CD4-positive, alpha-beta T cell treated with Interferon gamma for 1 hour (primary cell): ENCODE measurements at places on chromosomes 5 and 9.

DNA sequence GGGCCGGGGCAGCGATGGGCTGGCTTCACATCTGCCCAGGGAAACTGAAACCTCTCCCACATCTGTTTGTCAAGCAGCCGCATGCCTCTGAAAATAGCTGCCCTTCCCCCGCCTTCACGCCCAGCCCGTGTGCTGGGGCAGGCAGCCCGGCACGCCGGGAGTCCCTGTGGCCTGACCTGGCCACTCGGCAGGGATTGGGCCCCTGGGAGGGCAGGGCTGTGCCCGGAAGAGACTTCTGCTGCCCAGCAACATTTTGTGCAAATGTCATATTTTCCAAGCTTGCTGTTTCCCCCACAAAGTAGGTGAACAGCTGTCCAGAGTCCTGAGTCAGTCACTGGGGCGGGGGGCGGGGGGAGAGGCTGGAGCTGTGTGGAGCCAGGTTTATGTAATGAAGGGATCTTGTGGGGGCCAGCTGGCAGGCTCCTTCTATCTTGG lies 8.2 kb downstream of the COL27A1 start:
- DNase-seq = no peak

GRCh38 chr5:7849681-7850394 lies 1.1 kb downstream of the CFAP90 start:
- no peak for DNase-seq

DNA sequence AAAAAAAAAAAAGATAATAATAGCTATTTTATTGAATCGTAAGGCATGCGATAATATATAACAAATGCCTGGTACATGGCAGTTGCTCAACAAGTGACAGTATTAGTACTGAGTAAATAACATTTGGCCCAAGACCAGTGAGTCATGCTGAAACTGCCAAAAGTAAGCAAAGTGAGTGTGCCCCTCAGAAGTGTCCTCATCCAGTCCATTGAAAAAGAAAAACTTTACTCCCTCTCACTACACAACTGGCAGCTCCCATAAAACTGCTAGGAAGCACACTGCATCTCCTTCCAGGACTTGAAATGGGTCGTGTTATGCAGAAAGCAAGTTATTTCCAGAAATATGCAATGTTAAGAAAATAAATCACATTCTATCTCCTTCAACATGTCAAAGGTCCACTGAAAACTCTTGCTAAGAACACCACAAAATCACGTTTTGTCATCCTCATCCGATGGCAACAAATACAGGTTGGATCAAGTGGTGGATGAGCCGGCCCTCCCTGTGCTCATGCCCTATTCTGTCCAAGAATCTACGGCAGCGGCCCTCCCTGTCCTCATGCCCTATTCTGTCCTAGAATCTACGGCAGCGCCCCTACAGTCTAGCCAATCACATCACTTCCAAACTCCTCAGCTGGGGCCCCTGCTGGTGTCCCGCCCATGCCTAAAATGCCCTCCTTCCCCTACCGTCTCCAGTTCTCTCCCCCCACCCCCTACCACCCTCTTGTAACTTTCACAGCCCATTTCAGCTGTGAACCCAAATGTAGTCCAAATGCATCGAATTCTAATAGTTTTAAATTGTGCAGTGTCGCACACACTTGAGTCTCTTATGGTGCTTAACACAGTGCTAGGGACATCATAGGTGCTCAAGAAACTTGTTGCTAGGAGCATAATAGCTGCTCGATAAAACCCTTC lies 12.5 kb downstream of the PTCH1 start:
- DNase-seq = no peak

- no peak for DNase-seq
Observed at GRCh38 chr9:2414465-2414864, 207.1 kb upstream of the VLDLR start.

- DNase-seq = no peak
Observed at GRCh38 chr9:90038763-90039162, 434.0 kb downstream of the GADD45G start.

GRCh38 chr5:119322312-119322947 lies 33.4 kb upstream of the TNFAIP8 start:
- no peak for DNase-seq

- no peak for DNase-seq
Observed at GRCh38 chr9:36401164-36401740, 1.2 kb upstream of the RNF38 start.

DNA sequence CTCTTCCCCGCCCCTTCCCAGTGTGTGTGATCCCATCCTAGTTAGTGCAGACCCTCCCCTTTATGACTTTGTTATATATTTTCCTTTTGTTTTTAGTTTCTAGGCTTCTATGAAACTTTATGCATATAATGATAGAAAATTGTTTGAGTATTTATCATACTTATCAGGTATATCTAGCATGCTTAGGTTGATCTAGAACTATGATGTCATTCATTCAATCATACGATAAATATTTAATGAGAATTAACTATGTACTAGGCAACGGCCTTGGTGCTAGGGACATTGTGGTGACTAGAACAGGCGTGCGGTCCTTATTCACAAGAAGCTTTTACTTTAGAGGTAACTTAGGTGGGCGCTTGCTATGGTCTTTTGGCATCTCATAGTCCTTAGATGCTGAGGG lies 13.6 kb upstream of the ANKRD55 start:
- DNase-seq = no peak

- DNase-seq = no peak
Observed at GRCh38 chr9:114761523-114761922, 44.3 kb downstream of the TNFSF15 start.

GRCh38 chr5:174086751-174087150 lies 41.2 kb downstream of the NSG2 start:
- no peak for DNase-seq

- DNase-seq = no peak
Observed at GRCh38 chr9:136451221-136451877, 11.7 kb upstream of the INPP5E start.

DNA sequence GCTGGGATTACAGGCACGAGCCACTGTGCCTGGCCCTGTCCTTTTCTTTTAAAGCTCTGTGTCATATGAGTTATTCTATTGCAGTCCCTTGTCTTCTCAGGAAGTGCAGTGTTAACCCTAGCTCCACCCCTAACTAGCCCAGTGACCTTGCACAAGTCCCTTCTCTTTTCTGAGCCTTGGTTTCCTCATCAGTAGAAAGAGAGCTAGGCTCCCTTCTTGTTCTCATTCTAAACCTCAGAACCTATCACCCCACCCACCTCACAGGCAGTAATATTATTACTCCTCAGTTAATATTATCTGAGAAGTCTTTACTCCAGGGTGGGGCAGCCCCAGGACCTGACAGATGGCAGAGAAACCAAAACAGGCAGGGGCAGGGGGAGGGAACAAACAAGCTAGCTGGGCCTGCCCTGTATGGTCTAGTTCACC lies 7.2 kb downstream of the CYFIP2 start:
- peak; percentile 47 for DNase-seq

GRCh38 chr9:70413464-70413798 lies 1.0 kb downstream of the KLF9 start:
- DNase-seq = peak; percentile 63

DNA sequence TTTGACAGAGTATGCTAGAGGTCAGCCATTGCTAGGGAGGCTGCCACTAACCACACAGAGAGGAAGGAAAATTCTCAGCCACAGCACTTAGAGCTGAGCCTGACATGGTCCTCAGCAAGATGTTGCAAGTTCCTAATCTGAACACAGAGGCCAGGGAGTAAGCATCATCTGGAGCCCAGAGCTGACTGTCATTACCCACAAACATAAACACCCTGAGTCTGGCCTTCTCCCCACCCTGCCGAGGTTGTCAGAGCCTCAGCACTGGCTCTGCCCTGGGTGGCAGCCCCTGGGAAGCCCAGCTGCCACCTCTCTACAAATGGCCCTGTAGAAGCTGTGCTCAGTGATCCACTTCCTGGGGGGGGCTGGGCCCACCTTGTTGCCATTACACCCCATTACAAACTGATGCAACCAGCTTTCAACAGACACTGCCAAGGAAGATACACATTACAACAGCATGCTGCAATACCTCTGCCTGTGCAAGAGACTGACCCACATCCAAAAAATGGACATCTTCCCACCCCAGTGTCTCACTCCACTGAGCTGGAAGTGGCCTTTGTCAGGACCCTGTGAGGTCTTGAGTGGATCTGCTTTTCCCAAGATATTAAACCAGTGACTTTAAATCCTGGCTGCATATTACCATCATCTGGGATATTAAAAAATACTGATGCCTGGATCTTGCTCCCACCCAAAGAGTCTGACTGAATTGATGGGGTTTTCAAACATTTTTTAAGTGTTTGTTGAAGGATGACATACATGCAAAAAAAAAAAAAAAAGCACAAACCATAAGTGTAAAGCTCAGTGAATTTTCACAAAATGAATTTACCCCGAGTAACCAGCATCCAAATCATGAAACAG lies 33.0 kb downstream of the IRF1 start:
- peak; percentile 68 for DNase-seq

- no peak for DNase-seq
Observed at GRCh38 chr9:126707083-126707482, 93.4 kb downstream of the LMX1B start.

- no peak for DNase-seq
Observed at GRCh38 chr9:4137681-4138099, 162.2 kb downstream of the GLIS3 start.

DNA sequence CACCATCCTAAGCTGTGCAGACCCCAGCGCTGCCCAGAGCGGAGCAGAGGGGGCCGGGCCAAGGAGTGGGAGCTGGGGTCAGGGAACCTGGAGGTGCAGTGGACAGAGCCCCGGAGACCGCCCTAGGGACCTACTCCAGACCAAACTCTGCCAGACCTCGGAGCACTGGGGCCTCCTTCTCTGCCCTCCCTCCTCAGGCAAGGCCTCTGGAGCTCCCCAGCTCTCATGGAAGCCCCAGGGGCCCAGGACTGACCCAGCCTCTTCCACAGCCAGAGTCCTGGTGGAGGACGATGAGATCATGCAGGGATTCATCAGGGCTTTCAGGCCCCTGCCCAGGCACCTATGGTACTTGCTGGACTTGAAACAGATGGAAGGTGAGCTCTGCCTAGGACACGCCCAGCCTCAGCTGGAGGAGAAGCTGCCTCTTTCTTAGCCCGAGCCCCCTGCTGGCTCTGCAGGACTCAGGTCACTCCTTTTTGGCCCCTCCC lies 3.6 kb downstream of the PAEP start:
- DNase-seq = no peak

GRCh38 chr5:138372653-138373052 lies 20.2 kb downstream of the KDM3B start:
- no peak for DNase-seq
